GM19239 (cell line): ENCODE measurements at places on chromosomes 1 and 21.
A peak's percentile ranks its signal among the peaks of the same experiment; 100 is the strongest.

DNA sequence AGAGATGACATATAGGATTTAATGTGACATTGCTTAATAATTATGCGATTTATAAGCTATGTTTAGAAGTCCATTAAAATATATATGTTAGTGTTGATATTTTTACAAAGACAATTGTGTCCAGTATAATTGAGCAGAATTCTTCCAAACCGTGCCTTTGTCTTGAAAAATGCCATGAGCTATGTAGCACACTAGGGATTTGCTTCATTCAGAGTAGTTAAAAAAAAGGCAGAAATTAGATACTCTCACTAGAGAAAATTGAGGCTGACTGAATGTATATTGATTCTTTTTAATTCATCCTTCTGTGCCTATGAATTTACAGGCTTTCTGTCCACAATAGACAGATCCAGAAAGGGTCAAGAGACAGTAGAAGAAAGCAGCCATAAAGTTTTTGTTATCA lies 429.0 kb downstream of the NEGR1 start:
- DNase-seq = no peak

DNA sequence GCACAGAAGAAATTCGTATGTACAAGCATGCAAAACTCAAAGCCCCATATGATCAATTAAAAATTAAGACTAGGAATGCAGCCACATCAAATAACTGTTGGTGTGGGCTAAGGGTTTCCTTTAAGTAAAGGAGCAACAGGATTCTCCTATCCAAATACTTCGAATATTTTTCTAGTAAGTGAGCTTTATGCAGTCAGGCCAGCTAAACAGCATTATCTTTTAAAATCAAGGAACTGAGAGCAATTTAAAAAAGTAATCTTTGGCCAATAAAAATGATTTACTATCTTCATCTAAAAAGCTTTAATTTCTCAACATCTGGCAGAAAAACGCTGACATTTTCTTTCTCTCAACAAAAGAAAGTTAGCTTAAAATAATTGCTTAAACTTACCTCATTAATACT lies 19.8 kb downstream of the CNN3 start:
- no peak for DNase-seq

- DNase-seq = no peak
Measured at GRCh38 chr1:24745711-24746413, 615 bp downstream of the CLIC4 start.

DNA sequence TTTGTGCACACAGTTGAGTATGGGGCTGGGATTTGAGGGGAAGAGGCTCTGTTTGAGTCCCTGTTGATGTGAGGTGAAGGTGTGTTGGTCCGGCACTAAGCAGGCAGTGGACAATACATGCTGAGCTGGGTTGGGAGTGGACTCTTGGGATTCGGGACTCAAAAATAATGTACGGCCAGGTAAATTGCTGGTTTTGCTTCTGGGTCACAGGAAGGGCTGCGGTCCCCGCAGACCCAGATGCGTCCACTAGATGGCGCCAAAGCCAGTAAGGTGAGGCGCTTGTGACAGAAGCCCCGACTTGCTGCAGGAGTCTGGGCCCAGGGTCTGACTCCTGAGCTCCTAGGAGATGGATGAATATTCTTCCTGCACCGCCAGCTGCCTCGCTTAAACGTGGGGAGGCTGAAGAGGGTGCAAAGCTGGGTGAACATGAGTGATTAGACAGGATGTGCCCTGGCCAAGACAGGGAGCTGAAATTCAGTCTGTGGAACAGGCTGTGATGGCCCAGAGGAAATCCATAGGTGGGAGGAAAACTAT lies 61.4 kb downstream of the ACBD3 start:
- peak; percentile 60 for DNase-seq

GRCh38 chr1:21397813-21398188 lies 42.1 kb upstream of the NBPF3 start:
- DNase-seq = no peak

DNA sequence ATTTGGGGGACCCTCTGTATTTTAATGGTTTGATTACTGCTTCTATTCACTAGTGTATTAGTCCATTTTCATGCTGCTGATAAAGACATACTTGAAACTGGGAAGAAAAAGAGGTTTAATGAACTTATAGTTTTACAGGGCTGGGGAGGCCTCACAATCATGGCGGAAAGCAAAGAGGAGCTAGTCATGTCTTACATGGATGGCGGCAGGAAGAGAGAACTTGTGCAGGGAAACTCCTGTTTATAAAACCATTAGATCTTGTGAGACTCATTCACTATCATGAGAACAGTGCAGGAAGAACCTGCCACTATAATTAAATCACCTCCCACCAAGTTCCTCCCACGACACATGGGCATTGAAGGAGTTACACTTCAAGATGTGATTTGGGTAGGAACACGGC lies 464.5 kb upstream of the RGS18 start:
- no peak for DNase-seq

DNA sequence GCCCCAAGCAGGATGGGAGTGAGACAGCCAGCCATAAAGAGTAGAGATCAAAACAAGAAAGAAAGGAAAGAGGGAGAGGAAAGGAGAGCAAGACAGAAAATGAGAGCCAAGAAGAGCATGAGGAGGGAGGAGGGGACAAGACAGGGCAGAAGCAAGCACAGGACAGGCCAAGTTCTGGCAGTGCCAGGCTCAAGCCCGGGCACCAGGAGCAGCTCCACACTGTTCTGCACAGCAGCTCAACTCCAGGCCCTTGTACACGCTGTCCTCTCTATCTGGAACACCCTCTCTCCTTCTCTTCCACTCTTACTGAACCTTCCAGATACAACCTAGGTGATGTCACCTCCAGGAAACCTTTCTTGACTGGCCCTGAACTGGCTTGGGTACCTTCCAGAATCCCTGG lies 11.7 kb downstream of the IFFO2 start:
- no peak for DNase-seq

GRCh38 chr1:167880580-167881021 lies 33.3 kb downstream of the ADCY10 start:
- no peak for DNase-seq

- no peak for DNase-seq
Measured at GRCh38 chr1:170692866-170693575, 29.1 kb downstream of the PRRX1 start.

GRCh38 chr1:33466159-33466558 lies 6.3 kb upstream of the ZSCAN20 start:
- DNase-seq = no peak

DNA sequence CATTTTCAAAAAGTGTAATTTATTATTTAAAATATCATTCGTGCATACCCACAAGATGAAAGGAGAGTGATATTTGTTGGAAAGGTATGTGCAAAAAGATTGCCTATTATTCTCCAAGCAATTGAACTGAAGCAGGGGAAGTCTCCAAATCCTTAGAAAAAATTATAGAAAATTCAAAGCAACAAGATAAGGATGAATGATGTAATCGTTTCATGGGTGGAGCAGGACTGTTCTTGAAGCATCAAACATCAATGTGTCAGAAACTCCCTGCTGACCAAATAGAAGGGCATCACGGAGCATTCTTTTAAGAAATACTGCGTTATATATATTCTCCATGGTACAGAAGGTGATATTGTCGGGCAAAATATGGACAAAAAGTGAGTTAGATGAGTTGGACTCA lies 87.9 kb upstream of the SPAG17 start:
- no peak for DNase-seq

GRCh38 chr1:14165371-14165801 lies 433.1 kb upstream of the KAZN start:
- DNase-seq = no peak

GRCh38 chr1:234562334-234562733 lies 47.6 kb downstream of the IRF2BP2 start:
- DNase-seq = no peak

DNA sequence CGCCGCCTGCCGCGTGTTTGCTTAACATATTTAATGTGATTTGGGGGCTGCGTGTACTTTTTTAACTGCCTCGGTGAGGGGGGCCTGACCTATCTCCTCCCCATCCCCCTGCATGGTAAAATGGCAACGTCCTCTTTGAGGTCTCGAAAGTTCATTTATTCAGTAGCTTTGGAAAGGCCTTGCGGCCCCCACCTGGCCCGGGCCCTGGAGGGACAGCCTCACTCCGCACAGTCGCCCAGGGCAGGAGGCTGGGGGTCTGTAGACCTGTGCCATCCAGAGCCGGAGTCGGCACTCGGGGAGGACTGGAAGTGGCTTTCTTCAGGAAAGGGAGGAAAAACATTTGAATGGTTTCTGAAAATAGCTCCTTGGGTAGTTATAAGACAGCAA lies 38.0 kb upstream of the ACTRT2 start:
- no peak for DNase-seq

GRCh38 chr1:78913950-78914349 lies 92.6 kb downstream of the ADGRL4 start:
- DNase-seq = no peak

DNA sequence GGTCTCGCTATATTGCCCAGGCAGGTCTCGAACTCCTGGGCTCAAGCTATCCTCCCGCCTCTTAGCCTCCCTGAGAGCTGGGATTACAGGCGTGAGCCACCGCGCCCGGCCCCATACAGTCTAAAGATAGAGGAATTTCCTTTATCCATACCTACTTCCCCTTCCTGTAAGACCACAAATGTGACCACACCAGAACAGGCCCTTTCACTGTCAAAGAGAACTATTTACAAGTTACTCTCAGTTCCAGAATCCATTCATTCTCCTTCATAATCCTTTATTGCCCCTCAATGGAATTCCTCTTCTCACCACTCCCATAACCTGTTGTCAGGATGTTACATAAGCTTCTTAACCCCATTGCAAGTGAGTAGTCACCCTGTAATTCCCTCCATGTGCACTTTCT lies 26.3 kb upstream of the SLC5A9 start:
- DNase-seq = no peak

DNA sequence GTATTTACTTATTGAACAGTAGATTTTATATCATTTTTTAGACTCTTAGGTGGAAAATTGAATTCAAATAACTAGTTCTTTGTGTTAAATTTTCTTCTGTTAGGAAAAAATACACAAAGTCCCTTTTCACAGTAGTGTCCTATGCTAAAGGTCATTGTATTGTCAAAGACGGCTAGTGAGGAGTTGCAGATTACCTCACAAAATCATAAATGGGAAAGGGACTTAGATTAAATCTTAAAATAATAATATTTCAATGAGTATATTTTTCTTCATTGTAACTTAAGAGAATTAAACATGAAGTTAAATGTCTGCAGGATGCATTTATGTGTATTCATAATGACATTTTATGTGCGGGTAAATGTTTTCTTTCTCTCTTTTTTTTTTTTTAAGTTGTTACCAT lies 32.7 kb downstream of the LYPLAL1 start:
- no peak for DNase-seq

- DNase-seq = no peak
Measured at GRCh38 chr1:151616505-151616849, 4.6 kb downstream of the SNX27 start.

DNA sequence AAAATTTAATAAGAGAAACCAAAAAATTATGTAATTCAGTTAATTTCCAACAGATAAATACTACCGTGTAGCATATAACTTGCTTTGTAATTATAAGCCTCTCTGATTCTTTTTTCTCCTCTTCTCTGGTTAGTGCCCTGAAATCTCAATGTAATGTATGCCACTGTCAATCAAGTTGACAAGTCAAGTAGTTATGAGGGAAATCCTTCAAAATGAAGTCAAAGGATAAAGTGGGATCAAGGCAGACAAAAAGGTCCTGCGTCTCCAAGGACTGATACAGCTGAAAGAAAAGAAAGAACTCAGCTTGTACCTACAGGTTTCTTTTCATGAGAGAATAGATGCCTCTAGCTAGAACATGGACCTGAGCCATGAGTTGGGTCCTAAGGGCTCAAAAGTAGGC lies 19.8 kb downstream of the VPS45 start:
- DNase-seq = no peak

DNA sequence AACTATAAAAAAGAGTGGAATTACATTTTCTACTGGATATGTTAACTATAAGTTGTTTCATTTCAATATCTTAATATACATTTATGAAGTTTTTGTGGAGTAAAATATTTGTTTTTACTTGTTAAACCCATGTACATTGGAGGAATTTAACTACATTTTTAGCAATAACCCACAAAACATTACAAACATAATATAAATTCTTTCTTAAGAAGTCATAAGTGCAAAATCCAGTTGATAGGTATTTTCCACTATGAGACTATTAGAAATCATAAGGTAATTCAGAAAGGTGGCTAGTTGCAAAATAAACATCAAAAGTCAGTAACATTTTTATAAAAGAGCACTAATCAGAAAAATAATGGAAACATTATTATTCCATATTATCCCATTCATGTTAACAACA lies 73.9 kb upstream of the RRP15 start:
- DNase-seq = no peak

DNA sequence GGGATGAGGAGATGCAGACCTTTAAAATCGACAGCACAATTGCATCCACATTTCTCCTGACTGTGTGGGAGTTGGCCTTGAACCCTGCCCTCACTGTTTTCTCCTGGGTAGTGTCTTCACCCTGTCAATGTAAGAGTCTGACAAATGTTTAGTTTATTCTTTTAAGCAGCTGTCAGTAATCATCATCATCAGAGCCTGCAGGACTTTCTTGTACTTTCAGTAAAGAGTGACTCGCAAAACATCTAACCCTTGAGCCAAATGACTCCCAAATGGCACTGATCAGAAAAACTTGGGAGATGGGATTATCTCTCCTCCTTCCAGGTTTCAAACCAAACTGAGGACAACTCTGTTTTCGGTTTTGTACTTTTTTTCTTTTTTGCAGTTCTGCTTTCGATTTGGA lies 460.2 kb downstream of the KIF26B start:
- no peak for DNase-seq

DNA sequence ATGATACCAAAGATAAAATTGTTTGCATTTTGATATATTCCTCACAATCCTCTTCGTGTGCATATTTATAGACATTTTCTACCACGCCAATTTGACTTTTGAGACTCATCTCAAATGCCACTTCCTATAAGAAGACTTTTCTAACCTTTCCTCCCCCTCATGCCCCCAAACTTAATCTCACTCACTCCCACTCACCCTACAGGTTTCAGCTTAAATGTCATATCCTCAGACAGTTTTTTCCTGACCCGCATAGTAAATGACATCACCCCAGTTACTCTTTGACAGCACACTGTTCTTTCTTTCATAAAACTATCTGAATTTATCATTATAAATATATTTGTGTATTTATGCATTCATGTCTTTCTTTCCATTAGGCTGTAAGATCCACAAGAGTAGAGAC lies 29.6 kb upstream of the RGS8 start:
- no peak for DNase-seq

DNA sequence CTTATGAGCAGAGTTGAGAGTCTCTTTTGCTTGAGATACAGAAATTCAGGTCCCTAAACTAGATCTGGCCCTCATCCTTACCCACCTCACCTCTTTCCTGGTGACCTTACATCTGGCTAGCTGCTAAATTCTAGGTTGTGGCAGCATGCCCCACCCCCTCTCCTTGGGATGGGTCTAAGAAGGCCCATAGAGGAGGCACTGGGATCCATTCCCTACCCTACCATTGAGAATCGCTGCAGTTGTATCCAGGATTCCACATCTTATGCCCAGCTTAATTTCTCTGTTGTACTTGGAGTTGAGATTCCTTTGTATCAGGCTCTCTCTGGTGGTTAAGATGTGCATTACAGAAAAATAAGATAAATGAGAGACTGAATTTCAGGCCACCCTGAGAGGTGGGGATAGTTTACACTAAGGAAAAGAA lies 9.5 kb upstream of the TMEM39B start:
- DNase-seq = peak; percentile 10

- DNase-seq = no peak
Measured at GRCh38 chr21:46639489-46640386, 4.3 kb downstream of the PRMT2 start.

GRCh38 chr1:7513081-7513480 lies 258.0 kb upstream of the VAMP3 start:
- DNase-seq = no peak

- no peak for DNase-seq
Measured at GRCh38 chr1:95034506-95034905, 38.2 kb downstream of the ALG14 start.

GRCh38 chr21:38289705-38290485 lies 33.1 kb downstream of the KCNJ15 start:
- DNase-seq = no peak
